WTC11 (cell line): ENCODE measurements at places on chromosomes 6 and 20. TPM values are rescaled to one million over a fixed set of nuclear protein-coding genes. Genes with fewer than 3 reads are reported as not detected.

ADGRG6 gene
- total RNA-seq, result 3.3 to 6.1 TPM (median 5.3 TPM) in 3 replicates

PNLDC1 gene
- 0.16 to 0.39 TPM (median 0.34 TPM) in 3 replicates for total RNA-seq

SLCO4A1 gene
- total RNA-seq, result 15.2 to 19.9 TPM (median 18.5 TPM) in 3 replicates

DOK5 gene
- 8.8 to 10.4 TPM (median 10.1 TPM) in 3 replicates for total RNA-seq

SLC4A11 gene
- 30.4 to 39.5 TPM (median 34.5 TPM) in 3 replicates for total RNA-seq
